Stimulated activated CD8-positive, alpha-beta memory T cell treated with anti-CD3 and anti-CD28 coated beads, Interleukin-7, amount 100 ng/mL, for 1 hour (primary cell): ENCODE measurements at places on chromosomes 13 and 19.

GRCh38 chr13:111873676-111874178 is 193.2 kb upstream of the SOX1 start:
- no peak for DNase-seq

DNA sequence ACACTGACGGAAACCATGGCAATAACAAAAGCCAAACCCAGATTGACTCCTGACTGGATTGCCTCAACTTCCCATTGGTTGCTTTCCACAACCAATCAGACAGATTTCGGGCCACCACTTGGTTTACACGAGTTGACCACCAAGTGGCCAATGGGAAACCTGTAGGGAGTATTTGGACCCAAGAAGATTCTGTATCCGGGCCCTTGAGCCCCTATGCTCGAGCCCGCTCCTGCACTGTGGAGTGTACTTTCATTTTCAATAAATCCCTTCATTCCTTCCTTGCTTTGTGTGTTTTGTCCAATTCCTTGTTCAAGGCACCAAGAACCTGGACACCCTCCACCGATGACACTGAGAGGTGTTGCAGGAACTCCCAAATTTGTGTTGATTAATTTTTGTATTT is 24.1 kb upstream of the URI1 start:
- DNase-seq = no peak

- no peak for DNase-seq
These were observed 597.8 kb upstream of the SLC10A2 start for GRCh38 chr13:103663996-103664395.

GRCh38 chr13:34254366-34254765 is 436.4 kb downstream of the RFC3 start:
- DNase-seq = no peak

DNA sequence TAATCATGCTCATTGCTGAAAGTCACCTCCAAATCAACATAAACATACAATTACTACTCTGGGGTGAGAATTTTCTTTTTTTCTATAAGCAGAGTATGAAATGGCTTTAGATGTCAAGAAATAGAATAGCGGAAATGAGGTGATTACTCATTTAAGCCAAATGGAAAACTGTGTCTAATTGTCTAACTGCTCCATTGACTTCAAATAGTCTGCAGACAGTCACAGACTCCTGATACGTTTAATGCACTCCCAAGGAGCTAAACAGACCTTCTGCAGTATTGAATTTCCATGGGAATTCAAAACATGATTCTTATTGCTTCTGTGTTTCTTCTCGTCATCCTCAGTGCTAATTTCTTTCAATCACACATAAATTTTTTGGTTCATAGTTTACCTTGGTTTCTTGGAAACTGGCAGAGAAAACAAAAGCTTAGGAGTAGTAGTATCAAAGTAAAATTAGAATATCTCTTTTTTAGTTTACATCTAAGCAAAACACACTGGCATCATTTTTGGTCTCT is 865.2 kb upstream of the SLC10A2 start:
- DNase-seq = no peak

GRCh38 chr19:12527034-12527836 is 24.0 kb downstream of the ZNF564 start:
- no peak for DNase-seq

GRCh38 chr13:85729296-85729695 is 69.9 kb downstream of the SLITRK6 start:
- no peak for DNase-seq

DNA sequence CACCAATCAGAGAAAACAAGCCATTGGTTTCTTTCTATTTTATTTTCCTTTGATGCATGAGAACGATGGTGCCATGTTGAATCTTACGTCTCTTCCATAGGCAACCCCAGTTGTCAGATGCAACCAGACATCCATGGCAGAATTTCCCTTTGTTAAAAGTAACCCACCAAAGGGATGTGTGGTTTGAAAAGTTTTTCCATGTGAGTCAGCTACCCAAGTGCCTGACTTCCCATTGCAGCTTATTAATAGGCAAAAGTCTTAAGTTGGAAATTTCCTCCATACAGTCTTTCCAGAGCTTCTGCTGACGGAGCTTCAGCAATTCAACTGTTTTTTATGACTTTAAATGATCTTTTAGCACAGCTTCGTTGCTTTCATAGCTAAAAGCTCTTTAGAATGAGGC is 73.8 kb upstream of the FAM216B start:
- DNase-seq = no peak
